NCI-H1417 treated with DMSO at 0.1 percent for 48 hours (cell line): ENCODE measurements at places on chromosomes 11 and 22.

DNA sequence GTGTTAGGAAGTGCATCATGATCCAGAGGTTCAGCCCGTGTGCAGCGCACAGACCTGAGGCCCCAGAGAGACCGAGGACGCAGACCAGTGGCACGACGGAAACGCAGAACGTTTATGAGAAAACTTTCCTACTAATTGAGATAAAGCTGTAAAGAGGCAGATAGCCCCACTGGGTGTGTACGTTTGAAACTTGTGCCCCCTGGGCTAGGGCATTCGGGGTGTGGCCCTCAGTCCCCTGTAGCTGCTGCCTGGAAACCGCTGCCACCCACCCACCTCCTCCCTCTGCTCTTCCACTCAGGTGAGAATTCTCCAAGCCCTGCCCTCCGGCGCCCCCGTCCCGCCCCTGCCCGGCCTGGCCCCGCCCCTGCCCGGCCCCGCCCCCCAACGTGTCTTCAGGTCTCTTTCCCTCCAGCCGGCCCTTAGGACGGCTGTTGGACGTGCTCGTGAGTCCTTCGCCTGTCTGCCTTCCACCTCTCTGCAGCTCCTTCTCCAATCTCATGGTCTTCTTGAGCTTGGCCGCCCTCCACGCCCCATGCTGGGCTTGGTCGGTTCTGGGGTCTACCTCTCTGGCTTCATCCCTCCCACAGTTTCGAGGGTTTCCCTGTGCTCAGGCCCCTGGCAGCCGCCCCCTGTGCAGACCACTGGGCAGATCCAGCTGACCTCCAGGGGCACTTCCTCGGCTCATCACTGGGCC lies 12.1 kb downstream of the MAPK8IP2 start:
- no peak for DNase-seq

GRCh38 chr22:49848690-49849160 lies 4.9 kb upstream of the ZBED4 start:
- no peak for DNase-seq

DNA sequence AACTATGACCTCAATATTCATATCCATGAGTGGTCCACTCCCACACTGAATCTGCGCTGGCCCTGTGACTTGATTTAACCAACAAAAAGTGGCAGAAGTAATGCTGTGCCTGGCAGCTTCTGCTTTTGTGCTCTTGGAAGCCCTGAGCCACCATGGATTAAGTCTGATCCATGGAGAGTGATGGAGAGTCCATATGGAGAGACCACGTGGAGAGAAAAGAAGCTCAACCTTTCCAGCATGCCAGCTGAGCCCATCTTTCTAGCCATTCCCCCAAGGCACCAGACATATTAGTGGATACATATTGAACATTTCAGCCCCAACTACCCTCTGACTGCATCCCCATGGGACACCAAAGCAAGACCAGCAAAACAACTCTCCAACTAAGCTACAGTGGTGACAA lies 16.0 kb downstream of the LRRC55 start:
- DNase-seq, result no peak

- no peak for DNase-seq
Measured at GRCh38 chr11:31767685-31768084, 43.4 kb downstream of the PAX6 start.

DNA sequence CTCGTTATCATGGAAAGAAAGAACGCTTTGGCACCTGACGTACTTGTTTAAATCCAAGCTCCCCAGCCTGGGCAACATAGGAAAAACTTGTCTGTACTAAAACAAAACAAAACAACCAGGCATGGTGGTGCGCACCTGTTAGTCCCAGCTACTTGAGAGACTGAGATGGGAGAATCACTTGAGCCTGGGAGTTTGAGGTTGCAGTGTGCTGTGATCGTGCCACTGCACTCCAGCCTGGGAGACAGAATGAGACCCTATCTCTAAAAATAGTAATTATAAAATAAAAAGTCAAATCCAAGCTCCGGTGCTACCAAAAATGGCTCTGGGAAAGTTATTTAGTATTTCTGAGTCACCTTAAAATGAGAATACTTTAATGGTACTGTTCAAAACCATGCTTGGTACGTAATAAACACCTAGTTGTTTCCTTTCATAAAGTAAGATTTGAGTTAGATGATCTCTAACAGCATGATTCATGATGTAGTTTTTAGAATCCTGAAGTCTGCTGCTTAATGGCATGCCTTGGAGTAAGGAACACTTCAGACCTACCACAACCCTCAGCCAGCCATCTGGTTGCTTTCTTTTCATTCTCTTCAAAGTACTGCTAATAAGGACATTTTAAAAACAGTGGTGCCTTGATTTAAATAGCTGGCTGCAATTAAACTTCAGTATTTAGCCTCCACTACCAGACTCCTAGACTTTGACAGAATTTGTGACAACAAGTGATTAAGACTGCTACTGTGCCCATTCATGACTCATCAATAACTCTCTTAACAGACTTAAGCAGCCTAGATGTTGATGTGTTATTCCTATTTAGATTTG lies 8.4 kb downstream of the PPME1 start:
- DNase-seq, result no peak

- DNase-seq, result no peak
Measured at GRCh38 chr11:20964985-20965384, 295.6 kb downstream of the NELL1 start.

GRCh38 chr11:8671651-8672062 lies 10.8 kb downstream of the TRIM66 start:
- DNase-seq, result no peak

DNA sequence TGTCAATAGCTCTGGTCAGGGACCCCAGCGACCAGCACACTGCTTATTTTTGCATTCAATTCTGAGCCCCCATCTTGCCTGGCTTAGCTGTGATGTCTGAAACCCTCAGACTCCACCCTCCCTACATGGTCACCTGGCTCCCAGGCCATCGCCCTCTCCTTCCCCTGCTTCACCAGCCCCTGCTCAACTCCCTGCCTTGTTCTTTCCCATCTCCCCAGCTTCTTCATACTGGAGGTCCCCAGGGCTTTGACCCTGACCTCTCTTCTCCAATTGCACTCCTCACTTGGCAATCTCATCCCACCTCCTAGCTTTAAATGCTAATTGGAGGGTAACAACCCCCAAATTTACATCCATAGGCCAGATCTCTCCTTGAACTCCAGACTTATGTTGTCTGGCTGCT lies 84.3 kb upstream of the GNAZ start:
- DNase-seq, result no peak

GRCh38 chr22:37740455-37741311 lies 43.8 kb downstream of the TRIOBP start:
- DNase-seq, result no peak

DNA sequence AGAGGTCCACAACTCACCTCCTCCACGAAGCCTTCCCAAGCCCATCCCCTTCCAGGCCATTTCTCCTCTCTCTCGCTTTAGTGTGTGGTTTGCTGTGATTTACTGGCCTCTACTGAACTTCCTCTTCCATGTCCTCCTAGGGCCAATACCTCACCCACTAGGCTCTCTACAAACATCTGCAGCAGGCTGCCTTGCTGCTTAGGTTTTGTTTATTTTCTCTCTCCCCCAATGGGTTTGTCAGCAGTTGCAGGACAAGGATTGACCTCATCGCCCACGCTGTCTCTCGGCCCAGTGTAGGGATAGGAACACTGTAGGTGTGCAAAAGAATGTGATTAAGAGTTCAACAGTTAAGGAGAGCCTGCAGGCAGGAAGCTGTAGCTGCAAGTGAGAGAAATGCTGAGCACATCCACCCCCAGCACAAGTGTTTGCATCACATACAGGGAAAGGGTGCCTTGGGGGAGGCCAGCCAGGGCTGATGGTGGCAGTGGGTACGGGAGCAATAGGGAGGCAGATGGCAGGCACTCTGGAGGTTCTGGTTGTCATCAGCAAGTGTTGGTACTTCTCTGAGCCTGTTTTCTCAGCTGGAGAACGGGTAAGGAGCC lies 1.4 kb downstream of the PC start:
- no peak for DNase-seq
